ENCODE measurements at places on chromosomes 6 and 20.

DNA sequence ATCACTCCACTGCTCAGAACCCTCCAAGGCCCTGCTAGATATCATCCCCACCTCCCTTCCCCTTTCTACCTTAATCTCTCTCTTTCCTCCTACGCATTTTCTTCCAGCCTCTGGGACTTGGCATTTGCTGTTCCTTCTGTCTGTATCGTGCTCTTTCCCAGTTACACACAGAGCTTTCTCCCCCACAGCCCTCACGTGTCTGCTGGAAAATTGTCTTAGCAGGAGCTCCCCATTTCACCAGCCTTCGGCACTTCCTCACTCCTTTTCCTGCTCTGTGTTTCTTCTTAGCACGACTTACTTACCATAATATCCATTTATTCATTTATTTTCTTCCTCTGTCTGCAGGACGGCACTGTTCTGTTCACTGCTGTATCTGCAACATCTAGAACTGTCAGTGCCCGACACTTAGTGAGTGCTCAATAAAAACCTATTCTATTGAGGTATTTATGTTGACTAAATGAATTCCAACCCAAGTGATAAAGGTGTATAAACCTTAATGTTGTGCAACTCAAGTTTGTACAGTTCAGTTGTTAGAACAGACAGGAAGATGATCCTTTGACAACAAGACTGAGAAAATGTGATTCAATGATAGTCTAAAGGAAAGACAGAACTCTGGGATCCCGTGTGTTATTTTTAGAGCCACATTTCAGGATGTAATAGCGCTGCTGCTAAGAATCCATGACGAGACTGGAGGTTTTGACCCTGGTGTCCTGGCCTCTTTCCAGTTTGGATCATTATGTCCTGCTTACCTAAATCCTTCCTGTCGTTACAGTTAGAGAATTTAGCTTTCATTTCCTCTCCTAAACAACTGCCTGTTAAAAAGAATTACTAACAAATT is 170.1 kb upstream of the LAMP5 start:
- peak; percentile 32 for DNase-seq

DNA sequence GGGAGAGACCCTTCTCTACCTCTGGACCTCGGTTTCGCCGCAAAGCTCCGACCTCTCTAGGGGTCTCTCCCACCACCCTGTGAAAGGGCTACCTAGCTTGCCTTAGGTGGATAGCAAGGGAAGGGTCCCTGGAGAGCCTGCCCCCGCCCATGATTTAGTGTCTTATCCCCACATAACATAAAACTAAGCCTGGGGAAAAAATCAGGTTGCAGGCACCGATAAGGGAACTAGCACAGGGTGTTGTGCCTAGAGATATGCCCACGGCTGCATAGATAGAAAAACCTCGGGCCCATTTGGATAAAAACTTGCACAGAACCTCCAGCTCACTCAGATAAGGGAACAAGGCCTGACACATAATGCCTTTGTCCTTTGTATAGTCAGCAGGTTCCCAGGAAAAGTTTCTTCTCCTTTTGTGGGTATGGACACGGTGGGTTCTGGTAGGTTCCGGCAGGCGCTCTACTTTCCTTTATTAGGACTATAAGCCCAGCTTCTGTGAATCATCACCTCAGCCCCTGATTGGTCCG is 846 bp downstream of the ZSCAN31 start:
- DNase-seq: no peak

- DNase-seq: peak; percentile 56
These were observed 165.2 kb upstream of the AGPAT4 start for GRCh38 chr6:161439093-161439492.

- DNase-seq: no peak
These were observed 6.7 kb downstream of the PRDM13 start for GRCh38 chr6:99613409-99613704.

DNA sequence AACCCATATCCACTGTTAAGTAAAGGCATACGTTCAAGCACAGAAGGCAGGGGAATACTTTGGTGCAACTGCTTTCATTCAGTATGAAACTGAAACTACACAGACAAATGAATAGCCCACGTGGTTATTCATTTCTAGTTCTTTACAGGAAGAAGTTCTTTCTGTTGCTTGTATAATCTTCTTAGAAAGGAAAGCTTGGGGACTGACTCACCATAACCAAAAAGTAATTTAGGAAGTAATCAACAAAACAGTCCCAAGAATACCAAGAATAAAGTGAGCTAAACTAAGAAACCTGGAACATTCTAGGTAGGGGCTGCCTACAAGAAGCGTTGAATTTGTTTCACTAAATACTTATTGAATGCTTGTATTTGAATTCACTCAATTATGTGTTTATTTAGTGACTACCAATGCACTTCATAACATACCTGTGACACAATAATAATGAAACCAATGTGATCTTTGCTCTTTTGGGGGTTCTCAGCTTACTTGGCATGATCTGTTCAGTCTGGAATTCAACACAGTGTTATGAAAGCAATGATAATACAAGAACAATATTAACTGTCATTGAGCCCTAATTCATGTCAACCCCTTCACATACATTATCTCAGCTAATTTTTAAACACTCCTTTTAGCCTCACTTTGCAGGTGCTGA is 25.1 kb upstream of the KIAA0408 start:
- DNase-seq: no peak

GRCh38 chr6:19811397-19812079 is 25.6 kb upstream of the ID4 start:
- no peak for DNase-seq

DNA sequence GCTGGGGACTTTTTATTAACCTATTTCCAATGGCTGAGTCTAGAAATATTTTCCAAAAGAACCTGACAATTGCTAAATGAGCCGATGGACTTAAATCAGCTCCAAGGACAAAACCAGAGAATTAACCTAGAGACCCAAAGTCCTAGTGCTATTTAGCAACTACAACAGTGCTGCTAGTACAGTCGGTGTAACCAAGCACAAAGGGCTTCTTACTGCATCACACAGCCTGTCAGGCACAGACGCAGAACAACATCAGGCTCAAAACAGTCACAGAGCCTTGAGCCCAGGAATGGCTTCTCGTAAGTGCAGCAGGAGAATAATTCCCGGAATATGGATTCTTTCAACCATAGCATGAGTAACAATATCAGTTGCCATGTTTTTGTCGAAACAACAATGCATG is 70.0 kb downstream of the GFOD1 start:
- DNase-seq: no peak
